ENCODE measurements at places on chromosomes 2 and 18.

DNA sequence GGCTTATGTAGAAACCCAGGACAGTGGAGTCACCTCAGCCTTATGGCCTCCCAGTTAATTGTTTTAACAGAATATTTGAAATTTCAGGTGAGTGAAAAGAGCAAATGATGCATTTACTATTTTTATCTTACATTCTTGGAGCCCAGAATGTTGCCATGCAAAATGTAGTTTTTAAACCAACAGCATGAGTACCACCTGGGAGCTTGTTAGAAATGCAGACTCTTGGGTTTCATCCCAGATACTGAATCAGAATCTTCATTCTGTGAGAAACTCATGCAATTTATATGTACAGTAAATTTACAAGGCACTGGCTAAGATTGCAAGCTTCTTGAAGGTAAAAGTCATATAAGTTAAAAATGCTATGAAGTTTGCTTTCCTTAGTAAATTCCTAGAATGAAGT is 654.5 kb upstream of the CDH2 start:
- DNase-seq: no peak

DNA sequence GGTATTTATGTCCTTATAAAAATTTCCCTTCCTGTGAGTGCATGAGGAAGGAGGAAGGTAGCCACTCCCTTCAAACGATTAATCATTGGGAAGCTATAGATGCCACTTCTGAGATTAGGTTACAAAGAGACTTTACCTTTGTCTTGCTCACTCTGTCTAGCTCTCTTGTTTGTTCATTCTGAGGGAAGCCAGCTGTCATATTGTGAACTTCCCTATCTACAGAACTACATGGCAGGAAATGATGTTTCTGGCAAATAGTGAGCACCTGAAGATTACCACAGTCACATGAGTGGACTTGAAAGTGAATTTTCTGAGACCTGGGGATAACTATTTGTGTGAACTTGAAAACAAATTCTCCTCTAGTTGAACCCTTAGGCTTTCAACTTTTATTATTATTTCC is 776.8 kb downstream of the CCDC85A start:
- DNase-seq: no peak

GRCh38 chr2:187918996-187919821 is 365.0 kb upstream of the TFPI start:
- no peak for DNase-seq

- no peak for DNase-seq
Observed at GRCh38 chr2:176844461-176844860, 368.1 kb upstream of the HNRNPA3 start.

Measured in activated CD4-positive, CD25-positive, alpha-beta regulatory T cell (primary cell).